ENCODE measurements at places on chromosomes 4 and X.

DNA sequence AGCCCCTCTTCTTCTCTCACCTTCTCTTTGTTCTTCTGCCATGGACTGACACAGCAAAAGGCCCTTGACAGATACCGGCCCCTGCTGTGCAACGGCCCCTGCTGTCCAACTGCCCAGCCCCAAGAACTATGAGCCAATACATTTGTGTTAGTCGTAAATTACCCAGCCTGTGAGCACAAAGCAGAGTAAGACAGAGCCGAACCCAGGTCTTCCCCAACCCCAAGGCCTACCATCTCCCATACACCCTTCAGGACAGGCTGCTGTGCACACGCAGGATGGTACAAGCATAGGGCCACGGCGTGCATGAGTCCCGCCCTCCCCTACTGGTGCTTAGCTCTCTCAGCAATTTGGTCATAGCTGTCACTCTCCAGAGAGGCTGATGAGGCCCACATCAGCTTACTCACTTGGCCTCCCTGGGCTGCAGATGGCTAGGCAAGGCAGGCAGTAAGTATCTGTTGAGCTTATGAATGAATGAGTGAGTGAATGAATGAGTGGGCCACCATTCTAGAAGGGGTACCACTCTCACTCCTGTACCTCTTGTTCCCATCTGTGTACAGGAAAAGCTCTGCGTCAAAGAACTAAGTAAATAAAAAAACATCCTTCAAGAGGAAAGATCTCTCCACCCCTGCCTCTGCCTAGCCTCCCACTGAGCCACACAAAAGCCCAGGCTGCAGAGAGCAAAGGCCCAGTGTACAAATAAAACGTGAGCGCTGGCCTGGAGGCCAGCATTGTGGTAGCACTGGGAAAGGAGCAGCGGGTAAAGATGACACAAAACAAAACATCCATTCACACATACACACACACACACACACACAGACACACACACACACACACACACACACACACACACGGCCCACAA lies 13.9 kb downstream of the WDR1 start:
- no peak for DNase-seq

- no peak for DNase-seq
Measured at GRCh38 chrX:105822138-105823091, at the start of gene NRK. TSS of gene NRK (plus strand) at chrX:105822539. CDS start at chrX:105822846, 307 bp downstream.

GRCh38 chrX:10172877-10173276 lies 16.1 kb downstream of the CLCN4 start:
- DNase-seq: no peak

- no peak for DNase-seq
Measured at GRCh38 chr4:19987746-19988145, 264.0 kb upstream of the SLIT2 start.

- DNase-seq: peak; percentile 18
Measured at GRCh38 chr4:122826553-122827257, at the start of gene FGF2. TSS of gene FGF2 (plus strand) at chr4:122826831. CDS start at chr4:122827175, 344 bp downstream.

GRCh38 chrX:16771483-16772398 lies 14.5 kb upstream of the TXLNG start:
- DNase-seq: no peak

GRCh38 chr4:93182722-93183121 lies 645.8 kb upstream of the ATOH1 start:
- DNase-seq: no peak

GRCh38 chrX:110338935-110339334 lies 19.7 kb upstream of the RTL9 start:
- no peak for DNase-seq

GRCh38 chrX:129606918-129607317 lies 47.8 kb downstream of the APLN start:
- peak; percentile 21 for DNase-seq

DNA sequence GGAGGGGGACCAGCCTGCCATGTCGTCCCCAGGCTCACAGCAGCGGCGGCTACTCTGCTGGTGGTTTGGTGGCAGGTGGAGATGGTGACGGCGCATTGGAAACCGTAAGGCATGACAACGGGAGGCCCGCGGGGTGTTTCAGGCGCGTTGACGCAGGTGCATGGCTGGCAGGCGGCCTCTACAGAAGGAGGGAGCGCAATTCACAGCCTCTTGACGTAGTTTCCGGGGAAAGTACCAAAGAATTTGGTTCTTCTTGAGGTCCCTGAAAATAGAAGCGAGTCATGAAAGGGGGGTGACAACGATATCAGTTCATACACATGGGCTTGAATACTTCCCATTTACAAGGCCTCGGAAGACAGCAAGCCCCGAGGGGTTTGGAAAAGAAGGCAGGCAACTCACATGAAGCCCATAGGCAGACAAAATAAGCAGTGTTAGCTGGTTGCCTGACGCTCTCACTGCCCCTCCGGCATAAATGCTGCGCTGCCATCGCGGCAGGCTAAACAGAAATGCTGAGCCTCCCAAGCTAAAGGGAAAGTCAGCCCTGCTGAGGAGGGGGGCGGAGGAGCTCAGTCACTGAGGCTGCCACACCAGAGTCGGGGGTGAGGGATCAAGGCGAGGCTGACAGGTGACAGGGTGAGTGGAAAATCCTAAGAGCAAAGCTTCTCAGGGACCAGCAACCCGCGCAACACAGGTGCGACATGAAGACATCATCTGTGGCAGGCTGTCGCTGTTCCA lies 52.3 kb upstream of the PDLIM3 start:
- peak; percentile 74 for DNase-seq

DNA sequence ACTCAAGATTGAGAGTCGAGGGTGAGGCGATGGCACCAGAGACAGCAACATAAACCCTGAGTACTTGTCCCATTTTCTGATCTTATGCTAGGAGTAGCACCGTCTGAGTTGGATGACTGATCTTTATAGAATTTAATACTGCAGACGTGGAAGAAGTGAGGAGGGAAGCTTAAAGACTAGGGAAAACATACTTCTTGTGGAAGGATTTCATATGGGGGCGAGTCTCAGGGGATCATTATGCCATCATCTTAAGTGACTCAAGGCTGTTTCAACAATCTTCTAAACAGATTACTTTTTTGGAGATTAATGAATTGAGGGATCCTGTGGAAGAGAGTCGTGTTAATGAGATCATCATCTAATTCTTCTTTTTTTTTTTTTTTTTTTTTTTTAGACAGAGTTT lies 17.2 kb upstream of the FAT1 start:
- DNase-seq: no peak

- no peak for DNase-seq
Measured at GRCh38 chr4:47690611-47691010, 147.3 kb downstream of the CORIN start.

- no peak for DNase-seq
Measured at GRCh38 chr4:168725930-168726329, 229.1 kb downstream of the PALLD start.

GRCh38 chrX:31506360-31506759 lies 434.5 kb upstream of the FTHL17 start:
- DNase-seq: no peak

DNA sequence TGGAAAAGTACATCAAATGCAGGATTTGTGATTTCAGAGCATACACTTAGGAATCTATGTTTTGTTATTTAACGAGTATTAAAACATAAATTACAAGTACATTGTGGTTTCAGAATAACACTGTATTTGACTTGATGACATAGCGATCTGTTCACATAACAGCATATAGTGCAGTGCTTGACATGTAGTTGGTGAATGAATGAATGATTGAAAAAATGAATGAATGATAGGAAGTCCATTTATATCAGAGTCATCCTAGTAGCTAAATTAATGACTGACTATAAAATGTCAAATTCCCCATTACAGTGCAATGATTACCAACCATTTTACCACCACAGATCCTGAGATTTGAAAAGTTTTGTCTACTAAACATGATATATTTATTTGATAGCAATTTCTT lies 114.6 kb upstream of the FAT1 start:
- no peak for DNase-seq

- no peak for DNase-seq
Measured at GRCh38 chr4:99324979-99325378, 3.8 kb upstream of the ADH1B start.

DNA sequence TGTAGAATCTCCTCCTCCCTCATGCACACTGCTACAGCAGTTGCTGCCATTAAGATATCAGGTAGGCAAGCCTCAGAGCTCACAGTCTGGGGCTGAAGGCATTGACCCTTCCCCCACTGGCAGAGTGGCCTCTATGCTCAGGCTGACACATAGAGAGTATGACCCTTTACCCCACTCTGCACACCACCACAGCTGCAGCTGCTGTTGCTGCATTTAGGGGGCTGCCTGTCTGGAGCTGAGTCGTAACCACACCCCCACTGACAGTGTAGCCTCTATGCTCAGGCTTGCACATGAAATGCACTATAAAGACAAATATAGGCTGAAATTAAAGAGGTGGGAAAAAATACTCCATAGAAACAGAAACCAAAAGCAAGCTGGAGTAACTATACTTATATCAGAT lies 289.3 kb upstream of the PABPC4L start:
- no peak for DNase-seq

- no peak for DNase-seq
Measured at GRCh38 chr4:138039010-138039409, 203.1 kb downstream of the SLC7A11 start.

- no peak for DNase-seq
Measured at GRCh38 chr4:55857586-55857985, 4.1 kb downstream of the EXOC1 start.

- DNase-seq: no peak
Measured at GRCh38 chr4:56699537-56700105, 18.5 kb upstream of the HOPX start.

DNA sequence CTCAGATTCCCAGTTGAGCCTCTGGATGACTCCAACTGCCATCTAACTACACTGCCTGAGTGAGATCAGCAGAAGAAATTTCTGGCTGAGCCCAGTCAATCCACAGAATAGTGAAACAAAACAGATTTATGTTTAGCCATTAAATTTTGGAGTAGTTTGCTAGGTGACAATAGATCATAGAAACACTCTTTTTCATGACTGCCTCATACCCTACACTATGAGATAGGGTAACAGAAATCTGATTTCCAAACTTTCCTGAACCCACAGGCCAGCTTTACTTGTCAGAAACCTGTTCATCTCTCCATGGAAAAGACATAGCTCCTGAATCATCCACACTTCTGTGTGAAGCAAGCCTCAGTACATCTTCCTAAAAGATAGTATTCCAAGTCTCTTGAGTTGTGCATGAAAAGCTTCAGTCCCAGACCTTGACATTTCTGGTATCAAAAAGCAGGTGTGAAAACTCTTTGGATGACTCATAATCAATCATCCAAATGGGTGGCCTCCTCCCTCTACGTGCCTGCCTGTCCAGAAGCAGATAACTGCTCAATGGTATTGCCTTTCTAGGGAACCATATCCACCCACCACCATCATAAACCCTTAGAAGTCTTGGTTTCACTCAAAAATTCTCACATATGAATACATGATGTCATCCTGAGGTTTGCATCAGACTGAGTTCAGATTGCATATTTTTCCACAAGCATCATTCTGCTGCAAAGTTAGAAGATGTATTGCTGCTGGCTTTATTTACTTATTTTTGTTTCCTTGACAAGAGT lies 47.5 kb upstream of the RAP2C start:
- DNase-seq: no peak

DNA sequence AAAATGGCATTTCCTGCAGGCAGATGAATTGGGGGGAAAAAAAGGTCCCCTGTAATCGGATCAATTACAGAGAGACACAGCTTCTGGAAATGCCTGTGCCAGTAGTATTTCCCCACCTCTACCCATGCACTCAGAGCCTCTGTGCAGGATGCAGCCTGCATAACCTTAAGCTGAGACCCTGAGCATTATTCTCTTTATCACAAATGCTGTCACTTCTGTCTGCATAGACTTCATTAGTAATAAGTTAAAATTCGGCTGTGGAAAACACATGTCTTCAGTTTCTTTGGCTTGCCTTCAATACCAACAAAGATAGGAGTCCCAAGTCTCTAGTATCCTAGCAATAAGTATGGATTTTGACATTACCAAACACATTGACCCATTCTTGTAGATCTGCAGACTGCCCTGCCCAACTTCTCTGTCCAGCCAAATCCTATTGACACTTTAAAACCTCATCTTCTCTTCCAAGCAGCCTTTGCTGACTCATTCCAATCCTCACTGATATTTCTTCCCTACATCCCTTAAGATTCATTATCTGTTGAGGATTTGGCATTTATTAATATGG lies 70.8 kb downstream of the LUZP4 start:
- no peak for DNase-seq

DNA sequence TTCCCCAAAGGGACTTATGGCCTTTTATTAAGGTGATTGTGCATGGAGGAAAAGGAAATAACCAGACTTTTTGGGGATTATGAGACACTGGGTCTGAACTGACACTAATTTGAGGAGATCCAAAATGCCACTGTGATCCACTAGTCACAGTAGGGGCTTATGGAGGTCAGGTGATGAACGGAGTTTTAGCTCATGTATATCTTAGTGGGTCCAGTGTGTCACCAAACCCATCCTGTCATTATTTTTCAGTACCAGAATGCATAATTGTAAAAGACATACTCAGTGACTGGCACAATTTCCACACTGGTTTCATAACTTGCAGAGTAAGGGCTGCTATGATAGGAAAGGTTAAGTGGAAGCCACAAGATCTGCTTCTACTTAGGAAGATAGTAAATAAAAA lies 131.3 kb downstream of the RTL3 start:
- no peak for DNase-seq

DNA sequence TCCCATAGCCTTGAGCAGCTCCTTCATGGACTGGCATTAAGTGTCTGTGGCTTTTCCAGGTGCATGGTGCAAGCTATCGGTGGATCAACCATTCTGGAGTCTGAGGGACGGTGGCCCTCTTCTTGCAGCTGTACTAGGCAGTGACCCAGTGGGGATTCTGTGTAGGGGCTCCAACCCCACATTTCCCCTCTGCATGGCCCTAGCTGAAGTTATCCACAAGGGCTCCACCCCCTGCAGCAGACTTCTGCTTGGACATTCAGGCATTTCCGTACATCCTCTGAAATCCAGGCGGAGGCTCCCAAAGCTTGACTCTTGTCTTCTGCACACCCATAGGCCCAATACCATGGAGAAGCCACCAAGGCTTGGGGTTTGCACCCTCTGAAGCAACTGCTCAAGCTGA lies 89.3 kb upstream of the PGRMC2 start:
- DNase-seq: no peak

GRCh38 chr4:114209584-114209983 lies 230.1 kb upstream of the ARSJ start:
- no peak for DNase-seq
